ENCODE measurements at places on chromosomes 16 and 17.

DNA sequence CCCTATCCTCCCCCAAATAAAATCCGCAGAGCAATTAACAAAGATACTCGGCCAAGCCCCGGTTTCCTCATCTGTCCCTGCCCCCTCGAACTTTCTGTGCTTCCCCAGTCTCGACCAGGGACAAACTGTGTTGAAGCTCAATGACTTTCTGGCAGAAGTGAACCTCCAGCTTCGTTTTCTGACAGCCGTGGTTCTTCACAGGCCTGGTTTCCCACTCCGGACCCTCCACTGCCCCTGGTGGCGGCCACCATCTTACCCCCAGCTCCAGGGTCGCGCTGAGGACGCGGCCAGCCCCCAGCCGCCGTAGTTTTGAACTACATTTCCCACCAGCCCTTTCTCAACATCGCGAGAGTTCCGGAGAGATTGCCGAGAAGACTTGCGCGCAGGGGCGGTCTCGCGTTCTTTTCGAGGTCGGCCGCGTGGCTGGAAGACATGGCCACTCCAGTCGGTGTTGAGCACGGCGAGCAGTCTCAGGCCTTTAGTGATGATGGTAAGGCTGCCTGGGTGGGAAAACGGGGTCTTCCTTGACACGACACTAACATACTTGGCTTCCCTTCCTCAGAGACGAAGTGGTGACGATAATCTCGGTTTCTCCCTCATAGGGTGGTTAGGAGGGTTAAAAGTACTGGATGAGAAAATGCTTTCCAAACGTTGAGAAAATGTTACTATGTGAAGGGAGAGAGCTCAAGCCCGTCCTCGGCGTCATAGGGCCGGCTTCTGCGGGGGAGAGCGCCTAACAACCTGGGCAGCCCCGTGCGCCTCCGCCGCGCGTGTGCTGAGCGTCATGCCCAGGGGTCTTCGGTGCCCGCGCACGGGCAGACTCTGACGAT is 17.7 kb downstream of the PRCD start:
- DNase-seq = peak; percentile 81

- no peak for DNase-seq
Measured at GRCh38 chr17:11331547-11332513, 90.8 kb downstream of the SHISA6 start.

- DNase-seq = no peak
Measured at GRCh38 chr16:27455700-27456099, 53.7 kb downstream of the IL21R start.

DNA sequence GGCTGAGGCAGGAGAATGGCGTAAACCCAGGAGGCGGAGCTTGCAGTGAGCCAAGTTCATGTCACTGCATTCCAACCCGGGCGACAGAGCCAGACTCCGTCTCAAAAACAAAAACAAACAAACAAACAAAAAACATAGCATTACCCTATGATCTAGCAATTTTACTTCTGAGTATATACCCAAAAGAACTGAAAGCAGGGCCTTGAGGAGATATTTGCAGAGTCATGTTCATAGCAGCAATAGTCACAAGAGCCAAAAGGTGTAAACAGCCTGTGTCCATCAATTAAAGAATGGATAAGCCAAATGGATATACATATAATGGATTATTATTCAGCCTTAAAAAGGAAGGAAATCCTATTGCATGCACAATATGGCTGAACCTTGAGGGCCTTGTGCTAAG is 63.1 kb downstream of the TOM1L2 start:
- DNase-seq = no peak

GRCh38 chr17:4898927-4899326 is 409 bp upstream of the C17orf107 start:
- no peak for DNase-seq

DNA sequence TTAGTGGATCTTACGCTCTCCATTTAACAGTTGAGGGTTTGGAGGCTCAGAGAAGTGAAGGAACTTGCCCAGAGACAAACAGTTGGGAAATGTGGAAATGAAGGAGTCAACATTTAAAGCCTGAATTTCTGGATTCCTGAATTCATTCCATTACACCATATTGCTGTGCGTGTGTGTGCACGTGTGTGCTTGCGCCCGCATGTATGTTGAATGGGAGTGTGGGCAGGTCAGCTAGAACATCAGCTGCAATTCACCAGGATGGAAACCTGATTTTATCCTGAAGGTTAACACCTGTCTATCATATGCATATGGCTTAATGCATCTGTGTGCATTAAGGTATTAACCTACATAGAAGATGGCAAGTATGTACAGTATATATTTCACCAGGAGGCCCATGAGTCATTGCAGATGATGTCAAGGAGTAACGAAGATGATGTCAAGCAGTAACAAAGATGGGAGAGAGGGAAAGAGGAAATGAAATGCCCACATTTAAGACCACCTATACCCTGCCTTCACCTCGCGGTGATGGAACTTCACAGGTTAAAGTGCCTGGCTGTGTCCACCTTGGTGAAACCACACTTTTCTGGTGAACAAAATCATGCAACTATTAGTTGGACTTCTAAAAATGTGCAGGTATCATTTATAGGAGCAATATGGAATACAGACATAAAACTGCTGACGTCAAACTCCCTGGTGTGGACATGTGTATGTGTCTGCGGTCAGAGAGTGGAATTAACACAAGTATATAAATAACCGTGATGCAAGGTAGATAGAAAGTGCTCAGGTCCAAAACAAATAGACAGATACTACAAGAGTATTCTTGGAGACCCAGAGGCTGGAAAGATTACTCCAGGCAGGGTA is 832 bp upstream of the ADAP2 start:
- DNase-seq = no peak

GRCh38 chr17:62625870-62626200 is 1.6 kb upstream of the MRC2 start:
- no peak for DNase-seq

DNA sequence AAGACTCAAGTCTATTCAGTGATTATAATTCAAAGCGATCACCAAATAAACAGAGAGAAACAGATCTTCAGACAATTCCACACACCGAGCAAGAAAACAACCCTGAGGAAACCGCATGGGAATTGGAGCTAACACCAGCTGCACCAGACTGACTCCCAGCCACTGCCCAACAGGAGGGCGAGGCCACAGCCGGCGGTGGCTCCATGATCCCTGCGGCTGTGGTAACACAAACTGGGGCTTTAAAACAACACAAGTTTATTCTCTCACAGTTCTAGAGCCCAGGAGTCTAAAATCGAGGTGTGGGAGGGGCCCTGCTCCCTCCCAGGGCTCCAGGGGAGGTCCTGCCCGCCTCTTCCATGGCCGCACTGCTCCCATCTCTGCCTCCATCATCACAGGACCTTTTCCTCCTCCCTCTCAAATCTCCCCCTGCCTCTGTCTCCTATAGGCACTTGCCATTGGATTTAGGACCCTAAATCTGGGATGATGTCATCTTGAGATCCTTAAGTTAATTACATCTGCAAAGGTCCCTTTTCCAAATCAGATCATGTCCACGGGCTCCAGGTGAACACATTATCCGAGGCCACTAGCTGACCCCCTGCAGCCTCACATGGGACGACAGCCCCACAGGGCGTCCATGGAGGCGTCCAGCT is 9.7 kb upstream of the HEXD start:
- DNase-seq = no peak

- DNase-seq = no peak
Measured at GRCh38 chr16:3959148-3959547, 78.6 kb upstream of the CREBBP start.

DNA sequence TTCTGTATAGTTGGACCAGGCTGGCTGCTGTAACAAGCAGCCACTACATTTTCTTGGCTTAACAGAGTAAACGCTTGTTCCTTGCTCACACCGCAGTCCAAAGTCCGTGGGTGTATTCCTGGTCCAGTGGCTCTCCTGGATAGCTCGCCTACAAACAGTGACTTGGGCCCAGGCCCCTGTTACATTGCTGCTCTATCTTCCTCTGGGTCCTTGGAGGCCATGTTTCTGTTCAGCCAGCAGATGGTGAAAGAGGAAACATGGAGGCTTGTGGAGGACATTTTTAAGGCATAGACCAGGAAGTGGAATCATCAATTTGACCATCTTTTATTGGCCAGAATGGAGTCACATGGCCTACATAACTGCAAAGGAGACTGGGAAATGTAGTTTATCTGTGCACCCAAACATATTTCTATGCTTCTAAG is 55.1 kb downstream of the ATP2C2 start:
- no peak for DNase-seq

DNA sequence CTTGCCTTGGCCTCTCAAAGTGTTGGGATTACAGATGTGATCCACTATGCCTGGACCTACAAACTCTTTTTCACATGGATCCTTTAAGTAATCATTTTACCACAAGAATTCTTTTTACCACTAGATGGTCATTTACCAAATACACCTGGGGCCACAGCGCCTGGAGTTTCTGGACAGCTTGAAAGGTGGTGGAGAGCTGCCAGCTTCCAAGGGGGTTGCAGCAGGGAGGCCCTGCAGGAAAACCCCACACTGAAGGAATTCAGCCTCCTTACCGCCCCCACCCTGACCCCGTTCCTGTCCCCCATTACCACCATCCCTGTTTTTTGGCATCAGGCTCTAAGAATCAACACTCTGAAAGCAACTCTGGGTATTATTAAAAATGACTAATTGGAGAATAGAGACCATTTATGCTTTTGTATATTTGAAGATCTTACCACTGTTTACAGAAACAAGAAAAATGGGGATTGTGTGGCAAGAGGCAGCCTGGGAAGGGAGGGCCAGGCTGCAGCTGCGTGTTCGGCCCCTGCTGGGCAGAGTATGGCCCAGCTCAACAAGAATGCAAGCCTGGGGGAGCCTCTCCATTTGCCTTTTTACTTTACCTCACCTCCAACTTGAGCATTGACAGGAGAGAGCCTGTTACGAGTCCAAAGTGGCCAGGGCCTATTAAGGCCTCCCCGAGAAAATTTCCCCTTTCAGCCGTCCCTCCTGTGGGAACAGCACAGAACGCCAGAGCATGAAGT is 209.9 kb downstream of the ZFHX3 start:
- DNase-seq = no peak

GRCh38 chr17:73316919-73317505 is 5.2 kb upstream of the CDC42EP4 start:
- DNase-seq = no peak

- no peak for DNase-seq
Measured at GRCh38 chr16:3949287-3949686, 68.8 kb upstream of the CREBBP start.

DNA sequence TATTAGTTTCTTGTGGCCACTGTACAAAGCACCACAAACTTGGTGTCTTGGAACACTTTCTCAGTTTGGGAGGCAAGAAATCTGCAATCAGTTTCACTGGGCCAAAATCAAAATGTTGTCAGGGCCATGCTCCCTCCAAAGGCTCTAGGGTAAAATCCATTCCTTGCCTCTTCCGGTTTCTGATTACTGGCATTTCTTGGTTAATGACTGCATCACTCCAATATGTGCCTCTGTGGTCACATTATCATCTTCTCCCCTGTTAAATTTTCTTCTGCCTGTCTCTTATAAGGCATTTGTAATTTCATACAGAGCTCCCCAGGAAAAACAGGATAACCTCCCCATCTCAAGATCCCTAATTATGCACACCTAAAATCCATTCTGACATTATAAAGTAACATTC is 34.8 kb downstream of the ZNF287 start:
- DNase-seq = no peak

DNA sequence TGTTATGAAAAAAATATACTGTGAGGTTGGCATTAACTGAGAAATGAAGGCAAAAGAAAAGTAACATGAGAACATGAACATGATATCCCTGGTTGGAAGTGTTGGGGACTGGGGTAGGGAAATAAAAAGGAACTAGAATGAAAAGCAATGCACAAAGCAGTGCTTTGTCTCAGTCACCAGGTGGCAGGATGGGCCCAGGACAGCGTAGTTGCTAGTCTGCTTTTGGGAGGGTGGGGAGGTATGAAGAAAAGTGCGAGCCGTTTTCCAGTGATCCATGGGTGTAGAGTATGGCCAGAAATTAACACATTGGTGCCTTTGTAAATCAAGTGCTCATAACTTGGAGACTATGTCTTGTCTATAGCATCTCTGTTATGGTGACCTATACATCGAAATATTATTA is 662.5 kb upstream of the SALL1 start:
- DNase-seq = no peak

GRCh38 chr16:17289050-17289449 is 181.7 kb downstream of the XYLT1 start:
- no peak for DNase-seq

DNA sequence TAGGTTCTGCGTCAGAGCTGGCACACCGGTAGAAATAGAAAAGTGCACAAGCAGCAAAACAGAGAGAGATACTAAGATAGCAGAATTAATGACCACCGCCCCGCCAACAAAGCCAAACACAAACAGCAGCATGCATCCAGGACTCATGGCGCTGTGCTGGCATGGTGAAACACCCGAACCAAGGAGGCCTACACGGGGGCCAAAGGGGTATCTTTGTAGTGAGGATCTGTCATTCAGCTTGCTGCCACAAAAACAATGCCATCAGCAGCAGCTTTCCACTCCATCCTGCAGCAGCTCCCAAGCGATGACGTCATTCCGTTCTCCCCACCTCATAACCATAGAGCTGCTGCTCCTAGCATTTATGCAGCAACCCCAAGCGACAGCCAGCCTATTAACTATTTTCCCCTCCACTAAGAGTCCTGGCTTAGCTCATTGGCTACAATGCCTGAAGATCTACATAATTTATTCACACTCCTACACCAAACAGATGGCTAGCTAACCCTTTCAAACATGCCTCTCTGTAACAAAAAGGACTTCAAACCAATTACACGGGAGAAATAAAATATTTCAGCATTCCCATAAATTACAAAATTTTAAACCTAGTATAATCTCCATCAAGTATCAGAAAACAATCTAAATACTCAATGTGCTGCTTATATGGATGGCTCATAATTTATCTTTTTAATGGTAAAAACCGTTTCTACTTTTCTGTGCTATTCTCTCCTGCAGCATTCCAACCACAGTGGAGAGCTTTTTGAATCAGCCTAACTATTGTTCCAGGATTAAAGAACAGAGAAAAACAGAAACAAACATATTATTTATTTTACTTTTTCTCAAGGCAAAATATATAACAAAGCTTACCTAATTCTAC is 73.9 kb downstream of the SPAG9 start:
- no peak for DNase-seq

GRCh38 chr16:79638386-79638785 is 37.8 kb upstream of the MAF start:
- DNase-seq = no peak

DNA sequence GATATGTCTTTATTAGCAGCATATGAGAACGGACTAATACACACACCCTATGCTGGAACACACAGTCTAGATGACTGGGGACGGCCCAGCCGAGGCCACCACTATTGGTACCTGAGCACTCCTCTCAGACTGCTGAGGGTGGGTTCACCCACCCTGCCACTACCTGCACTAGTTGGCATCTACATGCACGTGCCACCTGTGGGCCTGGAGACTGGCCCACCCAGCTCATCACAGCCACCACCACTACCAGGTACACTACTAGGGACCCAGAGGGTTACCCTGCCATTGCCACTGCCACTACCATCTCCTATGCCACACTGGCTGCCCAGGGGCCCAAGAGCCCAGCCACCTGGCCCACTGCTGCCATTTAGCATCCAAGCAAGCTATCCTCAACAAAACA is 32.5 kb downstream of the MEAK7 start:
- no peak for DNase-seq

GRCh38 chr16:23521037-23521743 is 10.9 kb upstream of the GGA2 start:
- DNase-seq = no peak

- no peak for DNase-seq
Measured at GRCh38 chr16:50696126-50696525, 2.7 kb downstream of the NOD2 start.
